HAP-1 (cell line): ENCODE measurements at places on chromosomes 6 and 20.

- no peak for DNase-seq
These were observed 21.9 kb downstream of the TOP1 start for GRCh38 chr20:41050361-41051008.

DNA sequence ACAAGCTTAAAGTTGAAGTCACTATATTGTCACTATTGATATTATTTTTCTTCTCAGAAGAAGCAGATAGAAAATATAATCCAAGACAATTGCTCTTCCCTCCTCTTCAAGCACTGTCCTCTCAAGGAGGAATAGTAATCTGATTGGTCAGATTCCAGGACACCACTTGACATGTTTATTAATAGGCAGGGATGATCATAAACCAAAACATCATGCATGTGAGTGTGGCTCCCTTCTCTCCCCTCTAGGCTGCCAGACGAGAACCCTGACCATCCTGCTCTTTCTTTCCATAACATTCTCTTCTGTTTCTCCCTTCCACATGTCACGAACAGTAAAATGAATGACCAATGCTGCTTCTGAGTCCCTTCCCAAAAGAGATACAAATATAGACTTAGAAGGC, 7.5 kb downstream of the ATG5 start:
- no peak for DNase-seq

DNA sequence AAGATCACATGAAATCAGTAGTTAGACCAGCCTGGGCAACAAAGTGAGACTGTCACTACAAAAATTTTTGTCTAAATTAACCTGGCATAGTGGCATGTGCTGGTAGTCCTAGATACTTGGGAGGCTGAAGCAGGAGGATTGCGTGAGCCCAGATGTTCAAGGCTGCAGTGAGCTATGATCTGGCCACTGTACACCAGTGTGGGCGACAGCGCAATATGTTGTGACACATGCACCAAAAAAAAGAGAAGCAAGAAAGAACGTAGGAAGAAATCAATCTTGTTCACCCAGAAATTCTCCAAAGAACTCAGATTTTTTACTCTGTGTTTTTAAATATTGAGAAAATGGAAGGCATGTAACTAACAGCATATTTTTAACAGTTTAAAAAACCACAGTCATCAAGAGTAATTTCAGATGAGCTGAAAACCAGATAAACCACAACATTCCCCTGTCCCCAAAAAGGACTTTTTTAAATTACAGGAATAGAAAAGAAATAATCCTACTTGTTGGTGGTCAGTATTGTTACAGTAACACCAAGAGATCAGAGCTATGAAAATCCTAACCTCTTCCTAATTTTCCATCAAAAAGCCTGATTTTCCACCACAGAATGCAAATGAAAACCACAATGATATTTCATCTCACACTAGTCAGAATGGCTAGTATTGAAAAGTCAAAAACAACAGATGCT, 240.2 kb downstream of the KHDC1L start:
- DNase-seq = no peak

GRCh38 chr6:146860583-146860982, 261.8 kb downstream of the ADGB start:
- no peak for DNase-seq

DNA sequence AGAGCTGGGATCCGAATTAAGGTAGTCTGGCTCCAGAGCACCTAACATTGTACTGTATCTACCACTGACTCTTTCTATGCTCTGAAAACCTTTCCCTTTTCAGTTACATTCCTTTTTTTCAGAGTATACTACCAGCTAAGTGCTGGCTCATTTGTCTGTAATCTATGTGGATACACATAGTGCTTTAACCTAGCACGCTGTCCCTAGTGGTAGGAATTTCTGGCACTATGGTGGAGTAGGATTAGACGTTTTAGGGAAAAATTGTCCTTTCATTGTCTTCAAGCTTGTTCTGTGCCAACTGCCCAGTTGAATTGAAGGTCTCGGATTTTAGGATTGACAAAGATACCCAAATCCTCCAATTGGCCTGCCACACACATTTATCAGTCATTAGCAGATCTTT, 259.1 kb upstream of the FERMT1 start:
- no peak for DNase-seq

DNA sequence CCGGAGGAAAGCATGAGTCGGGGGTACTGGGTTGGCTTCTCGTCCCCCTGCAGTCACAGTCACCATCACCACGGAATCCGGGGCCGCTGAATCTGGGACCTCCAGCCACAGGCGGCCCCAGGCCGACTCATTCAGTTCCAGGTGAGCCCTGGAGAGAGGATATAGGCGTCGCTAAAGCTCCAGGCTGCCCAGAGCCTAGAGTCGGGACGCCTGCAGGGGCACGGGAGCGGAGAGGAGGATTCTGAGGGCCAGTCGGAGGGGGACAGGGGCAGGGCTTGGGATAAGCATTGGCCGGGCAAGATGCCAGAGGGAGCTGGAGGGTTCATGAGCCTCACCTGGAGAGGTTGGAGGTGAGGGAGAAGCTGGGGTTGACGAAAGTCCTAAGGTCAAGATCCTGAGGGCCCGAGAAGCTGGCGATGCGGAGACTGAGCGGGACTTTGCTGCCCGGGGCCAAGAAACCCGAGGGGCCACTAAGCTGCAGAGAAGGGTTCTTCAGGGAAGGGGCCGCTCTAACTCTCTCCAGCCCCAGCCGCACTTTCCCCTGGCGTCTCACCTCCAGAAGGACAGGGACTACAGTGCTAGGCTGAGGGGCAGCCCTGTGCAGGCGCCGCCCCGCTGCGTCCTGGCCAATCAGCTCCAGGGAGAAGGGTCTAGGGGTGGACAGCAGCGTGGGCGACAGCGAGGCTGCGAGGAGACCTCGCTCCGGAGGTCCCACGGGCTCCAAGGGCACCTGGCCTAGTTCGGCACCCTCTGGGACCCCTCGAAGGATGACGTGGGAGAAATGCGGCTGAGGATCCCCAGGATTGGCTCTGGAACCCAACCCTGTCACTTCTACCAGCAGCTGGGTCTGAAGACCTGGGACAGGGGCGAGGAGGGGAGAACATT, 3.7 kb downstream of the SAPCD1 start:
- no peak for DNase-seq

DNA sequence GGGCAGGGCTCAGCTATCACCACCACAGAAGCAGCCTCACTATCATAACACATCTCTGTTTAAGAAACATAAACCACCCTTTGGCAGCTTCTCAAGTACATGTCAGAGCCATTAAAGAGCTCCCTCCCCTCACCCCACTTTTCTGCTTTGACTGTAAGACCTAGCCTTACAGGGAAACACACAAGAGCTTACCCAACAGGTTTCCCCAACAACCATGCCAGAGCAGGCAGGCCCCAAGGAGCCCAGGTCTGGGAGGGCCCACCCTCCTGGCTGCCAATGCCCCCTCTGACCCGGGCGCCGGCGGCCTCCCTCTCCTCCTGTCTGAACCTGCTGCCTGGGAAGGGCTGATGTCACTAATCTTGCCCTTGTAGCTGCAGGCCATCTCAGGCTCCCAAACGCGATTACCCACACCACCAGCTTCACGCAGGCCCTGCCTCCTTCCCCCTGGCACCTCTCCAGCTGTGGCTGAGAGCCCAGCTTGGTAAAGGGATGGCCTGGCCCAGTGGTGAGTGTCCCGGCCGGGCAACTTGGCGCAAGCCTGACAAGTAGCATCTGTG, 402.0 kb downstream of the MAFB start:
- no peak for DNase-seq

DNA sequence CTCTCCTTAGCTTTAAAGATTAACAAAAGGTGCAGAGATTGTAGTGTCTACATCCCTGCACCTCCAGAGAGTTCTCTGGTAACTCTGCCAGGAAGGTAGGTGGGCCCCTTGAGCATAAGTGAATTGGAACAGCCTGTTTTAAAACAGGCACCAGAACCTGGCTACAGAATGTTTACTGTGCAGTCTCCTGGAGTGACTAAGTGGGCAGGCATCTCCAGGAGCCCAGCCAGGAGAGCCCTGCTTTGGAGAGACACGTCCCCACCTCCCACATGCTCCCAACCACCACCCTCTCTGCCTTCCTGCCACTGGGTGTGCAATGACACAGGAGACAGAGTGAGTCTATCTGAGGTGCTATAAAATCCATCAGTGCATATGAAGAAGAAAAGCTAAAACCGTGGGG, 110.3 kb upstream of the EYA4 start:
- no peak for DNase-seq

GRCh38 chr6:168597471-168597875, 156.5 kb downstream of the SMOC2 start:
- DNase-seq = no peak

- DNase-seq = no peak
These were observed 85.2 kb downstream of the KIF16B start for GRCh38 chr20:16488086-16488485.

GRCh38 chr20:53941680-53942471, 128.5 kb downstream of the BCAS1 start:
- DNase-seq = no peak

DNA sequence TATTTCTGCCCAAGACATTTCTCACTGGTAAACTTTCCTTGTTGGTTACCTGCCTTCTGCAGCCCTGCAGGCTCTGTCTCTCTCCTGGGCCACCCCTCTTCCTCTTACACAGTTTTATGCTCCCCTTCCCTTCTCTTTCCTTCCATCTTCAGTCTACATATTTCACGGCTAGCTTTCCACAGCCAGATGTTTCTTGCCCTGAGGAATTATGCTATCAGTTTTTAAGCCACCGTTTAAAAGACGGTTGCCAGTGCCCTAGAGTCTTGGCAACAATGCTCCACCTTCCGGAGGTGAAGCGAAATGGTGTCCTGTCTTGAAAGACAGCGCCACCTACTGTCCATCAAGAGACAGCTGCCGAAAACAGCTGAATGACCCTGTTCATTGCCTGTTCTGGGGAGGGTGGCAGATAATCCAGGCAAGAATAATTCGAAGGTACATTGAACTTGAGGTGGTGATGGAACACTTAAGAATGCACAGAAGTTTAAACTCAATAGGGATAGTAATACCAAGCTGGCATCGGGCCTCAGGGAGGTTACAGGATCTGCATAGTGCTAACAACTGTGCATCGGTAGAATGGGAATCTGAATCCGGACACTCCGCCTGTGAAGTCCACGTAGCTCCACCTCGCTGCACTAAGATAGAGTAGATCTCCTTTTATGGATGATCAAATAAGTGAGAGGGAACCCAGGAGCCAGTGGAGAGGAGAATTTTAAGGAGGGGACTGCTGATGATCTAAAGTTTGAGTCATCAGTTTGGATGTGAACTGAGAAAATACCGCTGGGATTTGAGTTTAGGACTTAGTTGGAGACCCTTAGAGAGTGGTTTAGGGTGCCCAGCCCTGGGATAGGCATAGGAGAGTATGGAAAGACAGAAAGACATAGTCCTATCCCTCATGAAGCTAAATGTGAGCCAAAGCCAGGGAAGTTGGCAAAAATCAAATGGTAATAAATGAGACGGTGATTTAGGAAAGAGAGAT, 4.8 kb upstream of the TRIM40 start:
- peak; percentile 77 for DNase-seq

DNA sequence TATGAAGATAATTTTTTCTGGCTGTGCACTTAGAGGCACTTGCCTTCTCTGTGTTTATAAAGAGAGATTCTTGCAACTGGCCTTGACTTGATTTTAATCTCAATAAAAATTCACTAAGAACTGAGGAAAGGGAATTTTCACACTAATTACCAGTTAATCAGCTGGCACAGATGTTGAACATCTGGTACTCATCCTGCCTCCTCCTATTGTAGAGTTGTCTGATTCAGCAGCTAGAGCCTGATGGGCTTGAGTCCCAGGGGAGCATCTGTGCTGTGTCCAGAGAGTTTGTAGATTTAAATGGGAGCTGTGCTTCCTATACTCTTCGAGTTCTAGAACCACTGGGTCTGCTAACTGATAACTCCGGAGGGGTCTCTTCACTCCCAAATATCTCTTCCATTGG, 284.4 kb upstream of the RNF24 start:
- no peak for DNase-seq

- DNase-seq = no peak
These were observed 30.9 kb downstream of the MYH7B start for GRCh38 chr20:34986311-34987287.

- DNase-seq = no peak
These were observed 109.3 kb downstream of the DNAH8 start for GRCh38 chr6:38824243-38824894.

- DNase-seq = no peak
These were observed 106.5 kb downstream of the ATP9A start for GRCh38 chr20:51661609-51662178.

DNA sequence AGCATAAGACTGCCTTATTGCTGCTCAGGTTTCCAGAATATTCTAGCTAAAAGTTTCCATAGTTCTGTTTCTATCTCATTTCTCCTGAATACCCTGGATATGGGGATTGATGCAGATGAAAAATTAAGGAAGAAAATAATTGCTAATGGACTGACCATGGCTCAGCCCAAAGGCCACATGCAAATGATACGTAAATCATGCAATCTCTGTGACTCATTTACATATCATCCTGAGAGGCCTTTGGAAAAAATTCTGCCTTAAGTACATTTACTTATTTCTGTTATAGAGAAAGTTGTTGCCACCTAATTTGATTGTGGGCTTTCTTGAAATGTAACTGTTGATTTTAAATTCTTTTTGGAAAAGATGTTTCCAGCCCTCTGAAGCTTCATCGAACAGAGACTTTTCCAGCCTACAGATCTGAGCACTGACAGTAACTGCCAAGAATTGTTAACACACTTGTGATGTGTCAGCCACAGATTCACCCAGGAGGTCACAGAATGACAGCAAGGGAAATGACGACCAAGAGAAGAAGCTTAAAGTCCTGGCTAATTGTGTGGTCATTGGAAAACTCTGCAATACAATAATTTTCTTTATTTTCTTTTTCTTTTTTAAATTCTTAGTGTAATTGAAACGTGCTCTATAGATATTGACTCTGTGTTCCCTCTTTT, 174.8 kb downstream of the DOK5 start:
- DNase-seq = no peak

DNA sequence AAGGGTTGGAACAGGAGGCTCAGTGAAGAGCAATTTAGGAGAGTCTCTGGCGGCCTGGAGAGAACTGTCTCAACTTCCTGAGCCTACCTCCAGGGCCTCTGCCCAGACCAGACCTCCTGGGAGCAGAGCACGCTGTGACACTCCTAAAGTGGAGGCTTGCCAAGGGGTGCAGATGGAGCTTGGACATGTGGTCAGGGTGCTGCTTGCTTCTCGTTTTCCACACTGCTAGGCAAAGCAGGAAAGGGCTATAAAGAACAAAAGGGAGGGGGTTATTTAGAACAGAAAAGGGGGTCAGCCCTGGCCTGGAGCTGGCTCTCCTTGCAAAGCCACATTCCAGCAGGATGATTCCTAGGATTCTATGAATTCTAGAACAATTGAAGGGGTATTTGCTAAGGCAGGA, 145.7 kb upstream of the GGTLC1 start:
- no peak for DNase-seq

- DNase-seq = no peak
These were observed 260.4 kb downstream of the RNGTT start for GRCh38 chr6:88702956-88703556.

DNA sequence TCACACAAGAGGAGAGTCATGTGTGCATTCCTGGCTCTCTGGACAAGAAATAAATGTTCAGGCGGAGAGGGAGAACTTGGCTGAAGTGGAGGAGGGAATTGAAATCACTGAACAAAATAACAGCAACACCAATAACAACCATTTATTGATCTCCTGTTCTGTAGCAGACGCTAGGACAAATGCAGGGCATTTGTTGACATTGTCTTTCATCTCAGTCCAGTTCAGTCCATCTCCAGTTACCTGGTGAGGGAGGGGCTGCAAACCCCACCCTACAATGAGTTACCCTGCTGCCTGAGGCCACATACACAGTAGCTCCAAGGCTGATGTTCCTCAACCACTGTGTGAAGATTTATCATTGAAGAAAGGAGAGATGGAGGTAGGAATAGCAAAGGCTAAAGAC, 27.3 kb downstream of the UNC5CL start:
- DNase-seq = no peak

- no peak for DNase-seq
These were observed 32.7 kb upstream of the SLC22A1 start for GRCh38 chr6:160088784-160089533.
